ENCODE measurements at places on chromosomes 6 and 20.

GRCh38 chr6:12311106-12311505, 20.9 kb downstream of the EDN1 start:
- DNase-seq, result no peak

DNA sequence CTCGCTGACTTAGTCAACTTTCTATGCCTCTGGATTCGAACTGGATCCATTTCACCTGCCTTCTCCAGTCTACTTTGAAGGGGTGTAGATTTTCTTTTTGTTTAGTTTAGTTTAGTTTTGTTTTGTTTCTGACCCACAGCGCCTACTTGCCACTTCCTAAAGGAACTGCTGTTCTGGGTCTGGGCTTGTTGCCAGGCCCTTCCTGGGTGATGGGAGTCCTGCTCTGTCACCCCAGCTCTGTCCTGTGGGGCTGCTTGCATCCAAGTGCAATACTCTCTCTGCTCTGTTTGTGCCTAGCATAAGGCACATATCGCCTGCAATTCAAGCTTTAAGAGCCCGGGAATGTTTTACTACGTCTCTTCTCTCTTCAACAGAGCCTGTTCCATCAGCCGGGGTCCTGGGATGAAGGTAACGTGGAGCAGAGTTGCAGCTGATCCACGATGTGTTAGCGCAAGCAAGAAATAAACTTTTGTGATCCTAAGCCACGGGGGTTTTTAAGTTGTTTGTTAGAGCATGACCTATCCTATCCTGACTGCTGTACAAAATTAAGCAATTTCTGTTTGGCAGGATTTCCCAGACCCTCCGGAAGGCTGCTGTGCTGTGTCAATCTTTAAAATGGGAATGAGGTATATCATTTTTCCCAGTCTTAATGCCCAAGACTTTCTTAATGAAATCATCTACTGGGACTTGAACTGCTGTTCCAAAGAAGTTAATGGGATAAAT, 30.9 kb upstream of the TAGAP start:
- DNase-seq, result no peak

DNA sequence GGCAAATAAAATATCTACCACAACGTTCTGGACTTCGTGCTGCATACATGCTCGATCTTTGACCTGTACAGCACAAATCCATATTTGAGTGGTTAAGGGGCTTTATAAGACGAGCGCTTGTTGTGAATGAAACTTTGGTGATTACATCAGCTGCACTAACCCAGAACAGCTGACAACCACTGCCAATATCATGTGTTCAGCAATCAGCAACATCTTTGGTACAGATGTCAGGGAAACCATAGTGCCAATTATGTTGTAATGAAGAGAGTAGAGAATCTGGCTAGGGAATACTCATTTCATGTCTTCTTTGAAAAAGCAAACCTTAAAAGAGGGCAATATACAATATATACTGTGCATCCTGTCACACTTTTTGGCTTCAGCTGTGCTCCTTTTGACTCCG, 188.6 kb upstream of the NT5E start:
- no peak for DNase-seq

- no peak for DNase-seq
Observed at GRCh38 chr6:45813943-45814342, 201.7 kb downstream of the CLIC5 start.

DNA sequence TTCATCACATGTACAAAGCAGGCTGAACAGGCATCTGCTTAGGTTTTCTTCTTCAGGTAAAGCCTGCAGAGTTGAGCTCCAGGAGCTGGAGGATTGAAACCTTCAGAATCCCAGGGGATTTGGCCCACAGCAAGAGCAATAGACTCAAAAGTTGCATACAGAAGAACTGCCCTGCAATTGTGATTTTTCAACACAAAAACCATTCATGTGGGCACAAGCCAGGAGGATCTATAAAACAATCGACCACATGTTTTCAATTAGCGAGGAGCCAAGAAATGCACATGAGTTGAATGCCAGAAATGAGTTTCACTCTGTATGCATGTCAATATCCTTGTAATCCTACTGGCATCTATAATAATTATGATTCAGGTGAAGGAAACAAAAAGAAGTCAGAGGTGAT, 576.4 kb downstream of the HDGFL1 start:
- DNase-seq, result no peak

- no peak for DNase-seq
Observed at GRCh38 chr6:144093236-144093635, 2.1 kb downstream of the SF3B5 start.

DNA sequence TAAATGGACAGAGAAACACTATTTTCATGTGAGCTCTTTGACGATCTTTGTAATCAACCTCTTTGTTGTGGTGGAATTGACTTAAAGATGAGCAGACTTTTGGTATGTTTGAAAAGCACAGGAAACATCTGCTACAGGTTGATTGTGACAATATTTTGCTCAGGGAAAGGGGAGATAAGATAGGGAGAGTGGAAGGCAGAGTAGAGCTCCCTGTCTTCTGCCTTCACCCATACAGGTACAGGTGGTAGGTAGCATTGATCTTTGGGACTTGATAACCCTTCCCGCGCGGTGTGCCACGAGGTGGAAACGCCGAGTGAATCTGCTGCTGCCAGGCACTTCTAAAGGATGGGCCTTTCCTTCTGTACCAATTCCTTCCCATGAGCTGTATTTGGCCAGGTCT, 183.6 kb downstream of the UTRN start:
- no peak for DNase-seq

GRCh38 chr6:37283671-37284151, 25.8 kb upstream of the TMEM217 start:
- DNase-seq, result no peak

- no peak for DNase-seq
Observed at GRCh38 chr6:89084954-89085353, 4.4 kb downstream of the PNRC1 start.

GRCh38 chr6:15340775-15341174, 94.9 kb downstream of the JARID2 start:
- DNase-seq, result no peak

GRCh38 chr6:107491760-107492660, 2.1 kb downstream of the SOBP start:
- peak; percentile 35 for DNase-seq

GRCh38 chr6:148440016-148440415, 97.4 kb downstream of the SASH1 start:
- no peak for DNase-seq

DNA sequence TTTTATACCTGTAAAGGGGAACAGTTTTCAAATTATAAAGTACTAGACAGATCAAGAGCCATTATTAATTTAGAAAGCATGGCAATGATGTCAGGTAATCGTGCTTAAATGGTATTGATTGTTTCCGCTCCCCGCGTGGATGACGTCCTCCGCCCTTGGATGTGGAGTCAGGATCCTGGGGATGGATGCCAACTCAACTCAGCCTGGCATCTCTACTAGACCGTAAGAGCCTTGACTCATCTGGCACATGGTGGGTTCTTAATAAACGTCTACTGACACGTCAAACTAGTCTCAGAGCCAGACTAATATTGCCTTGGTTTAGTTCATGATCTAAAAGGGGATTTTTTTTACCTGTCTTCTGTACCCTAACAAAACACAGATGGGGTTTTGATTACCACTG, 80.2 kb downstream of the LRFN2 start:
- DNase-seq, result no peak

DNA sequence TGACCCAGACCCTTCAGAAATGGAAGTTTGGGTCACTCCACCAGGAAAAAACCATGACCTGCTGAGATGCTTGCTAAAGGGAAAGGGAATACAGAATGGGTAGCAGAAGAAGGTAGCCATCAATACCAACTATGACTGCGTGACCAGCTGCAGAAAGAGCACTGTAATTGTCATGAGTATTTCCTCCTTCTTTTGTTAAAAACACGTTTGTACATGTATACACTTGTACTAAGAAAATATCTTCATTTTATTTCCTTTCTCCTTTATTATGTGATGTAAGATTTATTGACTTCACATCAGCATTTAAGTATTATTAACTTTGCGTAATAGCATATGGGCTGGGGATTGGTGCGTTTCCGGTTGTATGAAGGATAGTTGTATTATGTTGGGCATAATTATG, 12.6 kb upstream of the MUC21 start:
- no peak for DNase-seq

GRCh38 chr6:123895346-123895745, 91.7 kb downstream of the NKAIN2 start:
- DNase-seq, result no peak

DNA sequence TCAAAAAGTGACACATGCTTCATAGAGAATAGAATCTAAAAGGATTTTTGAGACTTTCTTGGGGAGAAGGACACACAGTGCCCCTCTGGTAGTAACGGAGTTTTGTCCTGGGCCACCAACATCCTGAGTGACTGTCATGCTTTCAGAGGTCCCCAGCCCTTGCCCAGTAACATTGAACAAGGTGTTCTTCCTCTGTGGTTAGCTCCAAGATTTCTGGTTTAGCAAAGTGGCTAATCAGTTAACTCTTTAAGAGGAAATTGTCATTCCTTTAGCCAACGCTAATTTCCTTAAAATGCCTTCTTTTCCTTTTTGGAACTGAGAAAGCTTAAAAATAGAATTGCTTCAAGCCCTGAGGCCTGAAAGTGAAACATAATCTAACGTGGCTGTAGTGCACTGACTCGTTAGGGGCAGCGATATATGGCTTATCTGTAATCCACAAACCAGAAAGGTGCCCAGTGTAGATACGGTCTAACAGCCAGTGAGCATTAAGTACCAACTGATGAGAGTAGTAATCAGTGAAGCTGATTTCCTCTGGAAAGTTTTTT, 7.8 kb downstream of the E2F3 start:
- DNase-seq, result no peak

- no peak for DNase-seq
Observed at GRCh38 chr20:48038713-48039112, 253.4 kb upstream of the SULF2 start.

DNA sequence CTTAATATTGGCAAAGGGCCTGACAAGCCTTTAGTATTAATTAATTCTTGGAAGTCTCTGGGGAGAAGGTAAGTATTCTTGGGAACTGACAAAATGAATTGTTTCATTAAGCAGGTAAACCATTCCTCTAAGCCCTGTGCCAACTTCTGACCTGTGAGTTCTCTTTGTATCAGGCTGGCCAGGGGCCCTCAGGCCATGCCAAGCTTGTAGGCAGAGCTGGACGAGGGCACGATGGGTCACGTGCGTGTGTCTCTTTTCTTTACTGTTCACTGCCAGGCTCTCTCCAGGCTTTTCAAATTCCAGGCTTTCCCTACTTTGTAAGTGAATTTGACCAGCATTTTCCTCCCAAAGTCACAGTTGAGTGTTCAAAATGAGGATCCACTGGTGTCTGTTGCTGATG, 112.4 kb downstream of the NRN1 start:
- no peak for DNase-seq

- no peak for DNase-seq
Observed at GRCh38 chr20:37423545-37423944, 77.6 kb downstream of the SRC start.
